ENCODE measurements at places on chromosomes 2 and 18. TPM values are rescaled to one million over a fixed set of nuclear protein-coding genes. Genes with fewer than 3 reads are reported as not detected.

The ZSWIM2 gene
- total RNA-seq, result under 0.01 TPM

The SERPINB2 gene
- total RNA-seq, result not detected

The TUBB8B gene
- not detected for total RNA-seq

The UCN gene
- 0.13 TPM for total RNA-seq

The PLGLB1 gene
- 0.63 TPM for total RNA-seq

The C18orf54 gene
- 6.9 TPM for total RNA-seq

- DNase-seq, result no peak
Observed at GRCh38 chr18:77566604-77567003, 317.0 kb downstream of the GALR1 start.

- no peak for DNase-seq
Observed at GRCh38 chr18:8426401-8426800, 182.8 kb upstream of the RAB12 start.

DNA sequence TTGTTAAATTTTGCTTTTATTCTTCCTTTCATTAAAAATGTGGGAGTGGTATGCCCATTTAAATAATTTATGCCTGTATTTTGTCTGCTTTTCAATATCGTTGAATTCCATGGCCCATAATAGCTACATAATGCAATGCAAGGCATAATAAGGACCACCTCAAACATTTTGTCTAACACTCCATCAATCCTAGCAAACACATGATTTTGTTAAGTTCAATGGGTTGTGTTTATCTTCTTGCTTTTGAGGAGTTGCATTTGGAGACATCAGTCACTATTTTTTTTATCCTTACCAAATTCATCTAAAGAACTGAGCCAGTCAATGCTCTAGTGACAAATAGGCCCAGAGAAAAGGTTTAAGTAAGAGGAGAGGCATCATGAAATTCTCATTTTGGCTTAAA, 145.5 kb downstream of the ZNF385B start:
- DNase-seq, result no peak

DNA sequence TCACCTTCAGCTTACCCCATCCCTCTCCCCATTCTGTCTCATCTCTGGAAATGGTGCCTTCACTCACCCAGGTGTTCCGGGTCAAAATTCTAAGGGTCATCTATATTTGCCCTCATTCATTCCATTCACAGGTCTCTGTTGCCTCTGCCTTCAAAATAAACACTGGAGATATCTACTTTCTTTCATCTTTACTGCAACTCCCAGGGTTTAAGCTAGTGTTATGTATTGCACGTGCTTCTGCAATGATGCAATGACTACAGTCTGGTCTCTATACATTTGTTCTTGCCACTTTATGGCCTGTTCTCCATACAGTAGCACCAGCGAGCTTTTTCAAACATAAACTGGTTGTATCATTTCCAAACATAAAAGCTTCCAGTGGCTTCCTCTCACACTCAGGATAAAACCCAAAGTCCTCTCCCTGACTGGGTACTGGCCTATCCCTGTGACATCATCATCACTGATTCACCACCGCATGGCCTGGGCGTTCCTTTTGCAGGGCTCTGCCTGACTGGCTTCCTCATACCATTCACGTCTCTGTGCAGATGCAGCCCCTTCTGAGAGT, 14.3 kb downstream of the DSG2 start:
- DNase-seq, result peak; percentile 5

DNA sequence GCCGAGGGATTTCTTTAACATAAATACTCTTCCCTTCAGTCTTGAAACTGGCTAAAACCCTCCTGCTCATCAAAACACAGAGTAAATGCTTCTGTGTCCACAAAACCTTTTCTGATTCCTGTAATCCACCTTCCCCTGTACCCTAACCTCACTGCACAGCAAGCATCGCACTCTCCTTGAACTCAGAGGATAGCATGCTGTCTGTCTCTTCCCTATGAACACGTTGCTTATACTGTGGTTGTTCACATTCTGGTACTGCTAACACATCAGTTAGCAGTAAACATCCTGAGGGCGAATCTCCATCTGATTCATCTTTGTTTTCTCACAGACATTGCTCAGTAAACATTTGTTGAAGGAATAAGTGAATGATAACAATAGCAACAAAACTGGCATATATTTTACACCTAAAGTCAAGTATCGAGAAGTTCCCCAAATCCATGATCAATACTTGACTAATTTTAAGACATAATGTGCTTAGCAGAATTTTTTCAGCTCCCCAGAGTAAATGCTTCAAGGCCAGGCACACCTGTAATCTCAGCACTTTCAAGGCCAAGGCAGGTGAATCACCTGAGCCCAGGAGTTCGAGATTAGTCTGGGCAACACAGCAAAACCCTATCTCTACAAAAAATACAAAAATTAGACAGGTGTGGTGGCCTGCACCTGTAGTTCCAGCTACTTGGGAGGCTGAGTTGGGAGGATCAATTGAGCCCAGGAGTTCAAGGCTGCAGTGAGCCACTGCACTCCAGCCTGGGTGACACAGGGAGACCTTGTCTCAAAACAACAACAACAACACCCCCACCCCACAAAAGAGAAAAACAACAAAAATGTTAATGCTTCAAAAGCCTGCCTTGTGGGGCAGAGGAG, 45.6 kb upstream of the LPIN2 start:
- no peak for DNase-seq

GRCh38 chr2:118046634-118047210, 32.9 kb upstream of the CCDC93 start:
- peak; percentile 63 for DNase-seq

DNA sequence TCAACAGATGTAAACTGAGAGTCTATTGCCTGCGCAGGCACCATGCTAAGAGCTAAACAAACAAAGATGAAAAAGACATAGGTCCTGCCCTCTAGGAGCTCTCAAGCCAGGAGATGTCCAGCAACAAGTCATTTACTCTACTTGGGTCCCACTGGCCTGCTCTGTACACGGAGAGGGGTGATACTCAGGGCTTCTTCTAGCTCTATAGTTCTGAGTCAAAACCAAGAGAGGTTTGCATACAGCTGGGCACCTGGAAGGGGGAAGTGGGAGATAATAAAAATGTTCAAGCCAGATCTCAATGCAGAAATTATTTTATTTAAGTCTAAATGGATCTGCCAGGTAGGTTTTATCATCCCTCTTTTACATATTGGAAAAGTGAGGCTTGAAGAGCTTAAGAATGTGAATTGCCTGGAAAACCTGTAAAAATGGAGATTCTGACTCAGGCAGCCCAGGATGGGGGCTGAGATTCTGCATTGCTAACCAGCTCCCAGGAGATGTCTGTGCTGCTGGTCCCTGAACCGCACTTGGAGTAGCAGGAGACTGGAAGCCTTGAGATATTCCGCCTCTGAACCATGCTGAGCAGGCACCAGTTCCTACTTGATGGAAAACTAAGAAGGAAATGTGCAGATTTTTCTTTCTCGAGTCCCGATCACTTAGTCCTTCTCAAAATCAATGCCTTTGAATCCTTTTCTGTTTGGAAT, 201.1 kb downstream of the PRKCE start:
- DNase-seq, result no peak

- DNase-seq, result peak; percentile 61
Observed at GRCh38 chr2:31170071-31170698, 31.9 kb upstream of the GALNT14 start.

Data from dermis microvascular lymphatic vessel endothelial cell (primary cell).